Endothelial cell of umbilical vein (primary cell): ENCODE measurements at places on chromosomes 1 and 21. TPM values are rescaled to one million over a fixed set of nuclear protein-coding genes. Genes with fewer than 3 reads are reported as not detected.

SYT11 gene
- 27.6 and 28.2 TPM in 2 replicates for polyA plus RNA-seq

LCE6A gene
- not detected in 2 replicates for polyA plus RNA-seq

GPR3 gene
- polyA plus RNA-seq = 1.8 and 2.2 TPM in 2 replicates

DNA sequence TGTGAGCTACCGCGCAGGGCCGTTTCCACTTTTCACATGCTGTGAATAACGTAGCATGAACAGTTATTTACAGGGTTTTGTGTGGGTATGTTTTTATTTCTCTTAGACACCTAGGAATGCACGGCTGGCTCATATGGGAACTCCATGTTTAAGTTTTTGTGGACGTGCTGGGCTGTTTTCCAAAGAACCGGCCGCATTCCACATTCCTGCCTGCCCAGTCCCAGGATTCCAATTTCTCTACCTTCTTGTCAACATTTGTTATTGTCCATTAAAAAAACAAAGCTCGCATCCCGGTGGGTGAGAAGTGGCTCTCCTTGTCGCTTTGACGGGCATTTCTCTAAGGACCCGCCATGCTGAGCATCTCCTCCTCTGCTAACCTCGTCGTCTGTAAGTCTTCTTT lies 47.1 kb upstream of the LRRC3 start:
- DNase-seq = no peak

GRCh38 chr1:226690460-226690982 lies 48.6 kb downstream of the ITPKB start:
- DNase-seq = peak; percentile 89

ARTN gene
- polyA plus RNA-seq = 0.11 TPM in 2 replicates

- no peak for DNase-seq
These were observed 23.5 kb upstream of the COL6A1 start for GRCh38 chr21:45957981-45958600.

DHDDS gene
- polyA plus RNA-seq = 44.3 and 51.3 TPM in 2 replicates

GRCh38 chr1:116833718-116834117 lies 76.0 kb upstream of the PTGFRN start:
- no peak for DNase-seq

REN gene
- polyA plus RNA-seq = 0.11 TPM in 1 of 2 replicates, not detected in the other

GRCh38 chr21:15065392-15066122 lies 757 bp upstream of the NRIP1 start:
- peak; percentile 67 for DNase-seq

SLC1A7 gene
- polyA plus RNA-seq = not detected in 2 replicates

- DNase-seq = no peak
These were observed 112.3 kb downstream of the RPS6KC1 start for GRCh38 chr1:213163278-213163711.

KRTAP19-3 gene
- not detected in 2 replicates for polyA plus RNA-seq

DNA sequence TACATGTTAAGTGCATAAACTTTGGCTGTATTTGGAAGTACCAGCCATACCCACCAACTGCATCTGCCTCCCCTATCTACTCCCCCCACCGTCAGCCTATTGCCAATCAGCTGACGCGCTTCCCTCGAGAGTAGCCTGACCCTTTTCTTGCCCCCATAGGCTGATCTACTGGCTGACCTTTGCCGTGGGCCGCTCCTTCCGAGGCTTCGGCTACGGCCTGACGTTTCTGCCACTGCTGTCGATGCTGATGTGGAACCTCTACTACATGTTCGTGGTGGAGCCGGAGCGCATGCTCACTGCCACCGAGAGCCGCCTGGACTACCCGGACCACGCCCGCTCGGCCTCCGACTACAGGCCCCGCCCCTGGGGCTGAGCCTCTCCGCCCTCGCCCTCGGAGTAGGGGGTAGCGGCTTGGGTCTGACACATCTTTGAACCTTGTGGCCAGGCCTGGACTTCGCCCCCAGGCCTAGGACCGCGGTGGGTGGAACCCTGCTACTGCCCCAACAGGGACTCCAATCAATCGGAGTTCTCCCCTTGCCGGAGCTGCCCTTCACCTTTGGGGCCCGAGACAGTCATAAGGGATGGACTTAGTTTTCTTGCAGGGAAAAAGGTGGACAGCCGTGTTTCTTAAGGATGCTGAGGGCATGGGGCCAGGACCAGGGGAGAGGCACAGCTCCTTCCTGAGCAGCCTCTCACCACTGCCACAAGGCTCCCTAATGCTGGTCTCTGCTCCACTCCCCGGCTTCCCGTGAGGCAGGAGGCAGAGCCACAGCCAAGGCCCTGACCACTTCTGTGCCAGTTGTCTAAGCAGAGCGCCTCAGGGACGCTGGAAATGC lies 4.0 kb downstream of the GLMP start:
- peak; percentile 89 for DNase-seq

- no peak for DNase-seq
These were observed 671 bp downstream of the KIF26B start for GRCh38 chr1:245155272-245156040.

- no peak for DNase-seq
These were observed 151.7 kb downstream of the CDC42BPA start for GRCh38 chr1:227166559-227166958.
